ENCODE measurements at places on chromosomes 6 and 20.
A peak's percentile ranks its signal among the peaks of the same experiment; 100 is the strongest.

- no peak for DNase-seq
Measured at GRCh38 chr6:107667790-107668189, 156.3 kb downstream of the SCML4 start.

DNA sequence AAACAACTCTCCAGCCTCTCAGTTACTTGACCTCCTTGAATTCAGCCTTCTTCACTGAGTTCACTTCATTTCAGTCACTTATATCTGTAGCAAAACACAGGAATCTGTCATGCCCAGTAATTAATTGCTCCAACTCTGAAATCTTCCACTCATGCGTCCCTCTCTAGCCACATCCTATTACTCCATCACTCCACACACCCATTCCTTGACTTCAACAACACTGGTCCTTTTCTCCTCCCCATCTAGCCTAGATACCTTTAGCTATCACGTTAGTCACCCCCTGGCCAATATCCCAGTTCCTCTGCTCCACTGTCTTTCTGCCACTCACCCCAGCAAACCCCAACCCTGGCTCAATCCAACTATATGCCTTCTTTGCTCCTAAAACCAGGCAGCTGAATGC is 7.7 kb downstream of the ZHX3 start:
- no peak for DNase-seq

- no peak for DNase-seq
Measured at GRCh38 chr6:130848945-130849344, 21.7 kb downstream of the SMLR1 start.

DNA sequence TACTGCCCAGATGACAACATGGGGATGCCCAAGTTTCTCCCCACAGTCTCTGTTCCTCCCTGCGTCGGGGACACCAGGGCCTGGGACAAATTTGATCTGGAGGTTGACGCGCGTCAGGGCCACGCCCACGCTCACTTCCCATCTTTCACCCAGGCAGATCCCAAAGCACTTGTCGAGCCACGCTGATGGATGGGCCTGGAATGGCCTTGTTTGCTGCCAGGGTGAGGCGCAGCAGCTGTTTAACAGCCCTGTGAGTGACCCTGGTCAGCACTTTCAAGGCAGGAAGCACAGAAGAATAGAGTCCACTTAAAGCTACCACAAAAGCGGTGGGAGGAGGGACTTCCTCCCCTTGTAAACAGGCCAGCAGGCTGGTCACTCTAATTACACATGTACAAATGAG is 324.7 kb upstream of the JARID2 start:
- no peak for DNase-seq

GRCh38 chr6:33988121-33989015 is 157.5 kb downstream of the GRM4 start:
- DNase-seq, result no peak

- no peak for DNase-seq
Measured at GRCh38 chr6:90989763-90990162, 402.9 kb upstream of the MAP3K7 start.

GRCh38 chr6:45658958-45659357 is 281.2 kb upstream of the SUPT3H start:
- no peak for DNase-seq

DNA sequence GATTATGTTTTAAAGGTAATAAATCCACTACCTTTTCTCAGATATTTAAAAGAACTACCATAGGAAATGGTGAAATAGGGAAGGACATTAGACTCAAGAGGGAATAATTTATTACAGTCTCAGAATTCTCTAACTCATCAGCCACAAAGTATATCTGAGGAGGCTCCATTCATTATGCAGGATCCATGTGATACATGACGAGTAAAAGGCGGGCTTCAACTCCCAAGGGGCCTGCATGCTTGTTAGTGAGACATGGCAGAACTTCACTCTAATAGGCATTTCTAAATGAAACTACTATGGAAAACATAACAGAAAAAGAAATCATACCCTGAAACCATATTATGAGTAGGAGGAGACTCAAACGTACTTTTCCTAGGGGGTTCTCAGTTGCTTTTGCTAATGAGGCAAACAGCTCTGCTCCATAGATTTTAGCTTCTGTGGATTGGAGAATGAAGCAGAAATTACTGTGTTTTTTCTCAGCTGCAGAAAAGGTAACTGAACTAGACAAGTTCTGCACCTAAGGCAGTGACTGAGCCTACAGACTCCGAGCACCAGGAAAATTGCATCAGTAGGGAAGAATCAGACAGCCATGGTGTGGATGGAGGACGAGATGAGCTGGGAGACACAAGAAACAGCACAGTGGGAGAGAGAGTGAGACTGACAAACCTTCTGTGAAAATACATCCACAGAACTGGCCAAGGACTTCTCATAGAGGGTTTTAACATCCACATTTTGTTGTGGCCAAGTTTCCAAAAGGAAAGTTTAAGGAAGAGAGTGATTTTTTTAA is 254.6 kb upstream of the PRDM1 start:
- no peak for DNase-seq

DNA sequence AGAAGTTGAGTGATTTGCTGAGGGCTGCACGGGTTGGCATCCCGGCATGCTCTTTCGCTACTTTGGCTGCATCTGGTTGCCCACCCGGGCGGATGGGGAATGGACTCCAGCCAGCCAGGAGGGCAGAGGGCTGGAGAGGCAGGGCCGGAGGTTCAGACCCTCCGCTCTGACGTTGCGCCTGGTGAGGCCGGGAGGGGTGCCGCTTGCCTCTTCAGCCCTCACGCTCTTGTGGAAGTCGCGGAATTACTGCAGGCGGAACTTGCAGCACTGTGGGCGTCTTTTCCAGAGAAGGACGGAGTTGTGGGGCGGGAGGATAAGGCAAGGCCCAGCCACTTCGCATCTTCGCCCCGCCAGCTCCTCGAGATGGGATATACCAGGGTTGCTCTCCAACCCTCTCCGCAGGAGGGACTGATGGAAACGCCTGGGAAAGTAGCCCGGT is 656 bp downstream of the RTEL1 start:
- DNase-seq, result no peak

DNA sequence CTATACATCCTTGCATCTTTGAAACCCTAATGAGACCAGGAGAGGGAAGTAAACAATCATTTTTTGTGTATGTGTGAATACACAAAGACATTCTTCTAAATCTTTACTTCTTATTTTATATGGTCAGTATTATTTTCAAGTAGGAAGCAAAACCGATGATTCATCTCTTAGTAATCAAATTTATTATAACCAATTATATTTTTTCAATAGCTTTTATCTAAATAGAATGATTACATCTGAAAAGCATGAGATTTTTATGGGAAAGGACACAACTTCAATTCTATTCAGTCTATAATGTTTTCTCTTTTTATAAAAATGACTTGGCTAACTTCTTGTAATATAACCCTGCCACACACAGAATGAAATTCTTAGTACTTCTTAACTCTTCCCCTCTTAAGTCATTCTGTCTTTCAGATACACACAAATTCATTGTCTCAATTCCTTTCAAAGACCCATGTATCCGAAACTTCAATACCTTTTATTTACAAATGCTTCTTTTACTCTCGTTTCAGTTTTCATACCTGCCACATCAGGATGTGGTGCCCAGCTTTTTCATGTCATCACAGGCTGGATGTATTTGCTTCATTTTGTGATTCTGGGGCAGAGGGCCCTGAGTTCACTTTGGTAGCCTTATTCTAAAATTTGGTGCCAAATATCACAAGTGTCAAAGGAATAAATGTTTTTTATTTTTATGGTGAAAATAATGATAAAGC is 227.0 kb downstream of the PHF3 start:
- DNase-seq, result no peak

GRCh38 chr6:97572943-97573342 is 289.9 kb upstream of the MMS22L start:
- DNase-seq, result no peak

GRCh38 chr6:156559162-156559690 is 218.0 kb upstream of the ARID1B start:
- no peak for DNase-seq

- DNase-seq, result no peak
Measured at GRCh38 chr6:100276311-100277057, 188.2 kb downstream of the SIM1 start.

DNA sequence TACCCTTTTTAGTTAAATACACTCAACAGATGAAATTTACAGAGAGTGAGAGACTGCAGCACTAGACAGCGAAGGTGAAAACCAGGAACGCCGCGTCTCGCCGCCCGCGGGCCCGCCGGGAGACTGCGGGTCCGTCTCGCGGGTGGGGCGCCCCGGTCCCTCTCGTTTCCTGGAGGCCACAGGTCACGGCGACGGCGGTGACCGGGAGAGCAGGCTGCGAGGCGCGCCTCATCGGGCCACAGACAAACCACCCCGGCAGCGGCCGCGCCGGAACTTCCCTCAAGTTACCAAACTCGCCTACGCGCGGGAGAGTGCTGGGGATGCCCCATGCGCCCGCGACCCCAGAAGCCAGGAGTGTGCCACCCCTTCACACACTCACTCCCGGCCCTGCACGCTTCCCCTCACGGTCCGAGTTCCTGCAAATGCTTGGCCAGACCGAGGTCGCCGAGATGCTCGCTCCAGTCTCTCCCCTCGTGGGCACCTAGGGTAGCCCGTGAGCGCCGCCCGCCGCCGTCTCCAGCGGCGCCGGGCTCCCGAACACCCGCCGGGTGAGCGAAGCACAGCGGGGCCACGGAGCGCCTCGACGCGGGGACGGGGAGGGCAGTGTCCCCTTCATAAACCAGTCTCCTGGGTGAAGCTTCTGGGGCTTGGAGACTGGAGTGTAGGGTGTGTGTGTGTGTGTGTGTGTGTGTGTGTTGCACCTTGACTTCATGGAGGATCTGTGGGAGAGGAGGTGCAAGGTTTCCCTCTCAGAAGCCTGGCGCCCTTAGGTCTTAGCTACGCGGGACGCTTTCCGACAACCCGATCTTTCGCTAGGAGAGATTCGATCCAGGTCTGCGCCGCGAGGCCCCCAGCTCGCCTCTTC is 1.4 kb downstream of the BACH2 start:
- DNase-seq, result peak; percentile 66

DNA sequence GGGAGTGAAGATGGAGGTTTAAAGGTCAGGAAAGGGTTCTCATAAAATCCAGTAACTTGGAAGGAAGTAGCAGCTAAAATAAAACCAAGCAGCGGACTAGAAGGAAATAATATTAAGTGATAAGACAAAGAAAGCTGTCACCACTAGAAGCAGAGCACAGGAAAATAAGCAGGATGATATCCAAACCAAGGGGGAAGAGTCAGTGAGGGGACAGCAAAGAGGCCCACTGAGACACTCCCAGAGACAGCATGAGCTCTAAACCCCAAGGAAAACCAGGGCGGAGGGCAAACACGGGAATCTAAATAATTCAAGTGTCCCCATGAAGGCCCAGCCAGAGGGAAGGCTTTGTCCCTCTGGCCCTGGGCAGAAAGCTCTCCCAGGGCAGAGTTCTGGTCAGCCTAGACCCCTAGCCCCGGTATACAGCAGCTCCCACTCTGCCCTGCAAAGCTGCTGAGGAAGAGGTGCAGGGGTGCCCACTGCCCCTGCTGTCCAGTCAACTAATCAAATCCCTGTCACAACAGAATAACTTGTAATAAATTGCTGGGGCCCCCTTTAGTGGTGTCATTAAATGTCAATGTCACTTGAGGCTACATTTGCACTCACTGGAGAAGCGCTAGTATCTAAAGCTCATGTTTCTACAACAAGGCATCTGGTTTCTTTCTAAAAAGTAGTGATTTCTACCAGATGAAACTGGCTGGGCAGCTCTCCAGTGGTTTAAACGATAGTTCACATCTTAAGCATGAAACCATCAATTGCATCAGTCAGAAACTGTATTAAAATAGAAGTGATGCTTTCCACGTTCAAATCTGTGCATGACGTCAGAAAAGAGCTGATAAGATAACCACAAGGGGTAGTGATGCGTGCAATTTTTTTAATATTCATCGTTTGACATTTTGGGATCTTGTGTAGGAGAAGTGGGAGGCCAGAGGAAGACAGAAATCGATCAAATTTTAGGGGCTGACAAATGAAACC is 13.6 kb downstream of the PDE10A start:
- no peak for DNase-seq

GRCh38 chr6:43851204-43851865 is 81.3 kb downstream of the VEGFA start:
- no peak for DNase-seq

GRCh38 chr20:43196243-43196642 is 6.5 kb upstream of the PTPRT start:
- no peak for DNase-seq

DNA sequence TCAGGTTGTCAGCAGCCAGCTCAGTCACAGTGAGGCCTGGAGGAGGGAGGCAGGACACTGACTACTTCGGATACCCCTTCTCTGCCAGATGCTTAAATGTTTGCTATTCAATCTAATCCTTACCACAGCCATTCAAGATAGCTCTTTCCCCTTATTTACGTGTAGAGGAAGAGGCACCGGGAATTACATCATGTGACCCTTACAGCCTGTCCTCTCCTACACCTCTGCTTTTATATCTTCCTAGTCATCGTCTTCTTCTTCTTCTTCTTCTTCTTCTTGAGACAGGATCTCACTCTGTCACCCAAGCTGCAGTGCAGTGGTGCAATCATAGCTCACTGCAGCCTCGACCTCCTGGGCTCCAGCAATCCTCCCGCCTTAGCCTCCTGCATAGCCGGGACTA is 148.1 kb upstream of the NEDD9 start:
- DNase-seq, result no peak

- no peak for DNase-seq
Measured at GRCh38 chr20:44400970-44401769, 45.7 kb downstream of the HNF4A start.

DNA sequence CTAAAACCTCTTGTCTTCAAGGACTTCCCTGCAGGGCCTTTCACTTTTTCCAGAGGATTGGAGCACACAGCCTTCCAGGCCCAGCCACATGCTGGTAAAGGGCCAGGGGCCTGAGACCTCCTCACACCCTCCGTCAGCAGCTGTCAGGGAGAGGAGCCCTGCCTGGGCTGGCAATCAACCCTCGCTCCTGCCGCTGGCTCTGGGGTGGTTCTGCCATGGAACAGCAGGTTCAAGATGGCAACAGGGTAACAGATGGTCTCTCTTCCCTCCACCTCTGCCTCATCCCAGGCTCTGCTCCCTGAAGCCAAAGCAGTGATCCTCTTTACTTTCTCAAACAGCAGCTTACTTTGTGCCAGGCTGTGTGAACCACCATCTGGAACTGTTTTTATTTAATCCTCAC is 23.8 kb downstream of the PCNA start:
- no peak for DNase-seq

Data from activated CD4-positive, alpha-beta T cell treated with anti-CD3 and anti-CD28 coated beads for 1 hour (primary cell).